ENCODE measurements at places on chromosomes 6 and 20.

- DNase-seq: no peak
Observed at GRCh38 chr6:108608453-108609275, 47.9 kb downstream of the FOXO3 start.

DNA sequence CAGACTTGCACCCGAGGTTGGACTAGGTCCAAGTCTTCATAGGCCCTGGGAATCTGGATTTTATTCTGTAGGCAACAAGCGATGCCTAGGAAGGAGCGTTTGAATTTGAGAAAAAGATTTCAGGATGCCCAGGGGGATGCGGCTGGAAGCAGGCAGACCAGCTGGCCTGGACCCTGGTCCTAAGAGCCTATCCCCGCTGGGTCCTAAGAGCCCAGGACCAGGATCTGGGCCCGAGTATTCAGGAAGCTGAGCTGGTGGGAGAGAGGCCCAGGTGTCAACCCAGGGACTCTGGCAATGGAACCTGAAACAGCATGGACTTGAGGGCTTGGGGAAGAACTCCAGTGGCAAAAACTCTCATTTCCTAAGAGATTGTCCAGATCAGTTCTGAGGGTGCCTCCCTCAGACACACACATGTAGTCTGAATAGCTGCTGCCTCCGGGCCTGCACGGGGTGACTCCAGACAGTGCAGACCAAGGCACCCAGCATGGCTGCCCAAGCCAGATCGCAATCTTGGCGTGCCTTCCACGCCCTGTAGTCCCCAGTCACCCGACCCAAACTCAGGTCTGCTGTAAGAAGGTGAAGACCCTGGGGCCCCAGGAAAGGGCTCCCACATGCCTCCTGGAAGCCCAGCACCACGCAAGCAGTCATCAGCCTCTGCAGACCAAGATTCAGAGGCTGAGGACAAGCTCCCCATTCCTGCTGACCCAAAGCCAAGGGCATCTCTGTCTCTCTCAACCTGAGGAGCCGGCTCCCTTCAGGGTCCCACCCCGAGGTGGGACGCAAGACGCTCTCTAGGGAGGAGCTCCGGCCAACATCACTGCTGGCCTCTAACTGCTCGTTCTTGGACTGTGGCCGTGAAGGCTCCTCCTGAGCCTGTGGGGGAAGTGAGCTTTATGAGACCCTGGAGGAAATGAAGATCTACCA is 34.4 kb downstream of the RRBP1 start:
- no peak for DNase-seq

GRCh38 chr20:53321596-53321995 is 272.0 kb downstream of the ZNF217 start:
- DNase-seq: no peak

GRCh38 chr6:53059648-53060589 is 5.3 kb upstream of the FBXO9 start:
- no peak for DNase-seq

Measured in HEK293T (cell line).